Activated CD4-positive, alpha-beta T cell treated with anti-CD3 and anti-CD28 coated beads for 36 hours (primary cell): ENCODE measurements at places on chromosomes 3 and 15.
A peak's percentile ranks its signal among the peaks of the same experiment; 100 is the strongest.

- no peak for DNase-seq
Observed at GRCh38 chr3:127018306-127018828, 35.5 kb downstream of the PLXNA1 start.

DNA sequence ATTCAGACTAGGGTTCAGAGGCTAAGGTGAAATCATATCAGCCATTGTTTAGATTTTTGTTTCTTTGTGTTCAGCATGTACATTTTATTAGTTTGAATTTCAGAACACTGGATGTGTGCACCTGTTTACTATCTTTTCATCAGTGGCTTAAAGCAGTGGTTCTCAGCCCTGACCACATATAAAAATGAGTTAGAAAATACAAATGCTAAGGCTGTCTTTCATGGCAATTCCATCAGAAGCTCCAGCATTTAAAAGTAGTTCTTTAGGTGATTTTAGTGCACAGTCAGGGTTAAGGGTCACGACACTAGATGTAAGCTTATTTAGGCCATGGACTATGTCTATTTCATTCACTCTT lies 213.5 kb downstream of the NECTIN3 start:
- no peak for DNase-seq

DNA sequence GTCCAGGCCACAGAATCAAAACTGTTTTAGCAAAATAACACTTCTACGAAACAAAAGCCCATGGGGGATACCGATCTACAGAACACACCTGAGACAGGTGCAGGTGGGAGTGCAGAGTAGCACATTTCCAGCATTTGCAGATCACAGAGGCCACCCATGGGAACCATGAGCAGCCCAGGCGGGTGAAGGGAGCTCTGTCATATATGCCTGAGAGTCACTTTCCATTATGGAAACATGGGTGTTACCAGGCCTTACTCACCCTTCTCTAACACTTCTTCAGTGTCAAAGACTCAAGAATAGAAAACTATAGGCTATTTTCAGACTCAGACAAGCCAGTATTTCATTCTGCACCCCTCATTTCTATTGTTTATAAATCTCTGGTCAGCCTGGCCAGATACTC lies 3.5 kb downstream of the PLA1A start:
- peak; percentile 44 for DNase-seq

DNA sequence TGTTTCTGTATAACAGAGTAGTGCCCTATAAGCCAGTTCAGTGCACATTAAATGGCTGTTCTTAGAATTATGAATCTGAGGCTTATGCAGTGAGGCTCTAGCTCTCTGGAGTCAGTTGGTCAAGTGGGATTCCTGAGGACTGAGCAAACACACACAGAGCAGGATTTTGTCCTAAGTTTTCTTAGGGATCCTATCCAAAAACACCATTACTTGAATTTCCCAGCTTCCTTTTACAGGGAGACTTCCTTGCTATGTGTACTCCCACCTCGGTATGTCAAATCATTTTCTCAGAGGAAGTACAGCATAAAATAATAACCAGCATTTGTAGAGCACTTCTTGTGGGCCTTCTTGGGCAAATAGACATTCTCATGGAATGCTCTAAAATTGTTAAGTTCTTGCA lies 63.1 kb upstream of the GOLGA6B start:
- no peak for DNase-seq

DNA sequence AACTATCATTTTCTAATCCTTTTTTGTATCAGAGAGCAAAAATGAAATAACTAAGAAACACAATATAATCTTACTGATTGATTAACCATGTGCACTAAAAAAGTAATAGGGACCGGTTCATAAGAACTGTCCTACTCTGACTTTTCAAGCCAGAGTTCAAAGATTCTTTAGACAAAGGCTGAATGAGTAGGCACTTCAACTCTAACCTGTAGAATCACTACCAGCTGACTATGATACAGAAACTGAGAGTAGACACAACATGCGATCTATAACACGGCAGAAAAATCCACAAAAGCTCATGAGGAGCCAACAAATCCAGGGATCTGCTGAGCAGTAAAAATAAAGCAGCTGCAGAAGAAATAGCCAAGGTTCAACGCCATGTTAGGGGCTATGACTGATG lies 8.9 kb downstream of the COPB2 start:
- DNase-seq: no peak

GRCh38 chr15:56950979-56951378 lies 32.5 kb downstream of the TCF12 start:
- no peak for DNase-seq

- no peak for DNase-seq
Observed at GRCh38 chr15:99613887-99614647, 48.3 kb downstream of the MEF2A start.

- no peak for DNase-seq
Observed at GRCh38 chr3:152823173-152823572, 11.8 kb upstream of the P2RY1 start.

DNA sequence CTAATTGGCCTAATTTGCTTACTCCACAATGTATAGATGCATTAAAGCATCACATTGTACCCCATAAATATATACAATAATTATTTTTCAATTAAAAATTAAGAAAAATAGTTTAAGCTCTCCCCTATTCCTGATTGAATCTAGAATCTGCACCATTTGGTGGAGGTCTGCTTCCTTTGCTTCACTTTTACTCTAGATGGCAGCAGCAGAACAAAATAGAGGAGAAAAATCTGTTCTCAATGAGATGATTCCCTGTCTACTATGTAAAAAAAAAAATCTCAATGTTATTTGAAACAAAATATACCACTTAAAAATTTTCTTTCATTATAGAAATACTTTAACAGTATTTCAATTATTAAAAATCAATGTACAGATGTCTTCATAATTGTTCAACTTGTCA lies 109.6 kb upstream of the FXR1 start:
- no peak for DNase-seq

DNA sequence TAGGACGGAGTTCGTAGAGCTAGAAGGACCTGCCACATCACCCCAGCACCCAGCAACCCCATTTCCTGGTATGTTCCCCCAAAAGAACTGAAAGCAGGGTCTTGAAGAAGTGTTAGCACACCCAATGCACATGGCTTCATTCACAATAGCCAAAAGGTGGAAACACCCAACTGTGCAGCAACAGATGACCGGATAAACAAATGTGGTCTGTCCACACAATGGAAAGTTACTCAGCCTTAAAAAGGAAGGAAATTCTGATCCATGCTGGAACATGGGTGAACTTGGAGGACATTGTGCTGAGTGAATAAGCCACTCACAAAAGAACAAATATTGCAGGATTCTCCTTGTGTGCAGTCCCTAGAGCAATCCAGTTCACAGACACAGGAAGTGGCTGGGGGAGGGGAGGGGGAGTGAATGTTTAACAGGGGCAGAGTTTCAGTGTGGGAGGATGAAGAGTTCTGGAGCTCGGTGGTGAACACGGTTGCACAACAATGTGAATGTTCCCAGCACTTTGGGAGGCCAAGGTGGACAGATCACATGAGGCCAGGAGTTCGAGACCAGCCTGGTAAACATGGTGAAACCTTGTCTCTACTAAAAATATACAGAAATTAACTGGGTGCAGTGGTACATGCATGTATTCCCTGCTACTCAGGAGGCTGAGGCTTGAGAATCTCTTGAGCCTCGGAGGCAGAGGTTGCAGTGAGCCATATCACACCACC lies 157.5 kb downstream of the NUP210 start:
- no peak for DNase-seq

DNA sequence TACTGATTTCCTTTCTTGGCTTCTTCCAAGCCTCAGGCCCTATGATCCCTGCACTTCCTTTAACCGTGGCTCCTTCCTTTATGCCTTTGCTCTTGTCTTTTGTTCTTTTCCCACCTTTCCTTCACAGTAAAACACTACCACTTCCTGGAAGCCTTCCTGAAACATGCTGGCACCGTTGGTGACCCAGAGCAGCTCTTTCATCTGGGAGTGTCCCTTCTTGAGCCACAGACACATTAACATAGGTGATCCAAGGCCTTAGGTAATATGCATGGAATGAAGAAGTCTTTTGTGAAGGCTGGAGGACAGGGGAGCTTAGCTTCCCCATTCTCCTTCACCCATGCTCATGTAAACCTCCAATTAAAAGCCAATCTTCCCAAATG lies 39.4 kb downstream of the AMOTL2 start:
- no peak for DNase-seq

DNA sequence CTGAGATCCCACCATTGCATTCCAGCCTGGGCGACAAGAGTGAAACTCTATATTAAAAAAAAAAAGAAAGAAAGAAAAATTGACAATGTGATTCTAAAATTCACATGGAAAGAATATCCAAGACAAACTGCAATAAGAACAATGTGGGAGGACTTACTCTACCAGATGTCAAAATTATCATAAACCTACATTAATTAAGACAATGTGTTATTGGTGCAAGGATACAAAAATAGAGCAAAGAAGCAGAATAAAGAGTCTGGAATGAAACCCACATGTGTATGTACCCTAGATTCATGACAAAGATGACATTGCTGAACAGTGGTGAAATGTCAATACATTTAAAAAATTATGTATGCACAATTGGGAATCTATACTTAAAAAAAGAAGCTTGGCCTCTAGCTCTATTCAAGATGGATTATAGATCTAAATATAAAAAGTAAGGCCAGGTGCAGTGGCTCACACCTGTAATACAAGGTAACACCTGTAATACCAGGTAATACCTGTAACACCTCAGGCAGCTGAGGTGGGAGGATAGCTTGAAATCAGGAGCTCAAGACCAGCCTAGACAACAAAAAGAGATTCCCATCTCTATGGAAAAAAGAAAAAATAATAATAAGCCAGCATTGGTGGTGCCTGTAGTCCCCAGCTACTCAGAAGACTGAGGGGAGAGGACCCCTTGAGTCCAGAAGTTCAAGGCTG lies 45.7 kb downstream of the ZBTB11 start:
- no peak for DNase-seq

- DNase-seq: no peak
Observed at GRCh38 chr3:58044691-58045483, 36.7 kb downstream of the FLNB start.

DNA sequence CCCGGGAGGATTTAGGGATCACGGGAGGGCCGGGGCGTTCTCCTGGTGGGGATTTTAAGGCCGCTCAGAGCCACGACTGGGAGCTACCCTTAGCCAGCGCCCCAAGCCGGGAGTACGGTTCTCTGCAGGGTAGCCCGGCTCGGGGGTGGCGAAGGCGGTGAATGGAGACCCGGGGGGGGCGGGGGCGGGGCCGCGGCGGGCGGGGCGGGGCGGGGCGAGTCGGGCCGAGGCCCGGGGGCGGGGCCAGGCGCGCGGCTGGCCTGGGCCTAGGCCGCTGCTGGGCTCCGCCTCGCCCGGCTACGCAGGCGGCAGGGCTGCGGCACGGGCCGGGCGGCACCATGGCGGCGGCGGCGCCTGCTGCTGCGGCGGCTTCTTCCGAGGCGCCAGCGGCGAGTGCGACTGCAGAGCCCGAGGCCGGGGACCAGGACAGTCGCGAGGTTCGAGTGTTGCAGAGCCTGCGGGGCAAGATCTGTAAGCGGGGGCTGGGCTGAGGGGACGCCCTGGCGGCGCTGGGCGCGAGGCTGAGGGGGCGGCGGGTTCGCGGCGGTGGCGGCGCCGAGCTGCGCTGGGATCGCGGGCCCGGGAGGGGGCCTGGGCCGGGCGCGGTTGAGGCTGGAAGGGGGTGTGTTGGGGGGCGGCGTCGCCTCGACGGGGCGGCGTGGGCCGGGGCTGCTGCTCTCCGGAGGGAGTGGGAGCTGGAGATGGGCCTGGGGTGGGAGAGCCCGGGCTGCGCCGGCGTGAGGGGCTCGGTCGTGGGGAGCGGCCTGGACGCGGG lies at the start of gene RASA2:
TSS of gene RASA2 (plus strand) at position 282 of the 775 bp plus-strand sequence. CDS start at position 339, 57 bp downstream.
- peak; percentile 77 for DNase-seq

DNA sequence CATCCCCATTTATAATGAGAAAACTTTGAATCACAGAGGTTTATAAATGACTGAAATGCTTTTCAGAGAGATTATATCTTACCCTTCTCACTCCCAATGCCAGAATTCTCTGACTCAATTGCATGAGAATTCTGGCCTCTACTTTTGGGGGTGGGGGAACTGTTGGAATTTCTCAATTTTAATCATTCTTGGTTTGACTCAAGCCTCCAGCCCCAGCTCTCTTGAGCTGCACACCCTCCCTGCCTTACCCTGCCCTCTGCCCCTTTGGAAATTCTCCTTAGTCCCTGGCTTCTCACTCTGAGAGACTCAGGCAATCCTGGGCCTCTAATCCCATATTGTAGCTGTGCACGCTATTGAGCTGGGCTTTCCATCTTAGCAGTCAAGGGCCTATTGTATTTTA lies 44.2 kb downstream of the ZNF589 start:
- no peak for DNase-seq

GRCh38 chr3:127052121-127052561 lies 69.2 kb downstream of the PLXNA1 start:
- DNase-seq: no peak

GRCh38 chr15:43975326-43975725 lies 148.5 kb downstream of the WDR76 start:
- DNase-seq: no peak

- DNase-seq: no peak
Observed at GRCh38 chr15:74365598-74366445, 1.6 kb downstream of the CYP11A1 start.

- peak; percentile 40 for DNase-seq
Observed at GRCh38 chr15:59501597-59501996, 63.6 kb downstream of the FAM81A start.

DNA sequence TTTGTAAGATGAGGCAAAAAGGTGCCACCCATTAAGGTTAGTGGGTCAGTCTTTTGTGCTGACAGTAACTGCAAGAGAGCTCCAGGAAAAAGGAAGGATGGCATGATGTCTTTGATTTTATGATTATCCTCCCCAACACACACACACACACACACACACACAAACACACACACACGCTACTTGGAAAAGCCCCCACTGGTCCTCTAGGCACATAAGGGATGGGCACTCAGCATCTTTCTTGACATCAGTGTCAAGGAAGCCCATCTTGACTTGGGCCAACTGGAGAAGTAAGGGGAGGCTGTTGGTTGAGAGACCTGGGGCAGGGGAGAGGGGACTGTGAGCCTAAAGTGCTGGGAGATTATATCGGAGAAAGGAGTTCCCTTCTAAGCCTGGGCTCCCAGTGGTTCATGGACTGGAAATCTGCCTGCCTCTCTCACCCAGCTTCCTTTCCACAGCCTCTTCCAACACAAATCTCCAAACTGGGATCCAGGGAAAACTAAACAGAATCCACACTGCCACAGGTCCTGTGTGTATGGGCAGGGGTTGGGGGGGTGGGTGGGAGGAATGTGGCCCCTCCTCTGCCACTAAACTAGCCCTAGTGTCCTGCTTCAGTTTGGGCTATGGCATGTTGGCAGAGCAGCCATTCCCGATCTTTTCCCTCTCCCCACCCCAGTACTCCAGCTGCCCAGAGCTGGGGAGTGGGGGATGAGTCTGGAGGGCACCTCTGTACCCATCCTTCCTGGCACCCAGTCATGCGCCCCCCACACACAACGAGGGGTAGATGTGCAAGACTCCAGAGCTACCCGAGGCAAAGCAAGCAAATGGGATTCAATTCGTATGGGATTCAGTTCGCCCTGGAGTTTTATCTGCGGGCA lies 1.6 kb downstream of the AMOTL2 start:
- no peak for DNase-seq

DNA sequence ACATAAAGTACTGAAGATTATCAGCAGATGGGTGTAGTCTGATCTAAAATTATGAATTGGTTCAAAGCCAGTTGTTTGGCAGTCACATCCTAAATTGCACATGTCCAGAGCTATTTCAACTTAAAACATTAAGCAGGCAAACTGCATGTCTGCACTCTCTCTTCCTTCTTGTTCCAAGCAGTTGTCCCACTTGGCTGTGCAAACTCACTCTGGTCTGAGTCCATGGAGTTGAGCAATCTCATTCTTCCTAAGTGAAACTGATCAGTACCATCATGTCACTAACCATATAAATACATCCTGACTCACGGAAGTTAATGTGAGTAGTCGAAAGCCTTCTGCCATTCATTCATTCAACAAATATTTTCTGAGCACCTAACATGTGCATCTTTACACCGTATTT lies 353.0 kb downstream of the ROBO1 start:
- DNase-seq: no peak

GRCh38 chr15:92304223-92304975 lies 89.3 kb upstream of the ST8SIA2 start:
- no peak for DNase-seq
